Astrocyte (in vitro differentiated cells and primary cell): ENCODE measurements at places on chromosomes 12 and 14. TPM values are rescaled to one million over a fixed set of nuclear protein-coding genes. Genes with fewer than 3 reads are reported as not detected.
A peak's percentile ranks its signal among the peaks of the same experiment; 100 is the strongest.

GRCh38 chr12:12445882-12446181, 89.0 kb downstream of the BORCS5 start:
- DNase-seq = no peak

GRCh38 chr12:15830538-15830937, 41.4 kb upstream of the EPS8 start:
- DNase-seq = peak; percentile 79

- no peak for DNase-seq
Measured at GRCh38 chr12:99146730-99147129, 500.8 kb upstream of the GARIN6 start.

DNA sequence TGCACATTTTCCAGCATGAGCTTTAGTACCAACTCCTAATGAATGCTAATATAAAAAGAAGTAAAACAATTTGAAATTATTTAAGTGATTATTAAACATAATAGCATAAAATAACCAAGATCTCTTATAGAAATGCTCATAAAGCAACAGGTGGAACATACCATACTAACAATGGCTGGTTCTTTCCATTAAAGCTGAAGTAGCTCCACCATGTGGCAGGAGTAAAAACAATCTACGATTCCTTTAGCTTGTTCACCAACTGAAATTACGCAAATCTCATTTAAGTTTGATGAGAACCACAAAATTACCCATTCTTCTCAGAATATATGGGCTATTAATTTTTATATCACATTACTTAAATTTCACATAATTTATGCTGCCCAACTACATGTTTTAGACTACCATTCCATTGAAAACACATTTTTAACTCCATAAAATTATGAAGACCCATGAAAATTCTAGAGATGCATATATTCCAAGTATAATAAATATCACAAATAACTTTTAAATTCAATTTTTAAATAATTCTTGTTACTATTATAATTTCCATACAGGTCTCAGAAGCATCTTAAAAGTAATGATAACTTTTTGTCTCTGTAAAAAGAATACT, 213.6 kb downstream of the DAD1 start:
- peak; percentile 25 for DNase-seq

GRCh38 chr12:49808686-49809380, 19.4 kb downstream of the NCKAP5L start:
- DNase-seq = peak; percentile 18

PTPN21 gene
- total RNA-seq = 30.1 and 30.2 TPM in 2 replicates
